Uterus (tissue), 4 donors: ENCODE measurements at places on chromosomes 5 and 9. TPM values are rescaled to one million over a fixed set of nuclear protein-coding genes. Genes with fewer than 3 reads are reported as not detected.

IFNA13 gene
- not detected for total RNA-seq

GHR gene
- 1.8 TPM for total RNA-seq

DMAC1 gene
- 4.4 TPM for total RNA-seq

OMD gene
- total RNA-seq = 13.2 TPM

HCN1 gene
- total RNA-seq = not detected

FOXD4L3 gene
- not detected for total RNA-seq

ATOSB gene
- 14.8 TPM for total RNA-seq

LHX3 gene
- not detected for total RNA-seq

INSL6 gene
- 0.48 TPM for total RNA-seq

PCDHB3 gene
- total RNA-seq = 6.9 TPM

DNA sequence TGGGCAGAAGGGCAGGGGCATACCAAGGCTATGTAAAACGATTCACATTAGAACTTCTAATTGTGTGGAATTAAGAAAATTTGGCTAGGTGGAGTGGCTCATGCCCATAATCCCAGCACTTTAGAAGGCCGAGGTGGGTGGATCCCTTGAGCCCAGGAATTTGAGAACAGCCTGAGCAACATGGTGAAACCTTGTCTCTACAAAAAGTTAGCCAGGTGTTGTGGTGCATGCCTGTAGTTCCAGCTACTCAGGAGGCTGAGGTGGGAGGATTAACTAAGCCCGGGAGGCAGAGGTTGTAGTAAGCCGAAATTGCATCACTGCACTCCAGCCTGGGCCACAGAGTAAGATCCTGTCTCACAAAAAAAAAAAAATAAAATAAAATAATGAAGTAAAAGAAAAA lies 65.2 kb downstream of the LIX1 start:
- no peak for DNase-seq

GRCh38 chr5:127858116-127858784 lies 155.1 kb downstream of the CCDC192 start:
- DNase-seq = no peak

DNA sequence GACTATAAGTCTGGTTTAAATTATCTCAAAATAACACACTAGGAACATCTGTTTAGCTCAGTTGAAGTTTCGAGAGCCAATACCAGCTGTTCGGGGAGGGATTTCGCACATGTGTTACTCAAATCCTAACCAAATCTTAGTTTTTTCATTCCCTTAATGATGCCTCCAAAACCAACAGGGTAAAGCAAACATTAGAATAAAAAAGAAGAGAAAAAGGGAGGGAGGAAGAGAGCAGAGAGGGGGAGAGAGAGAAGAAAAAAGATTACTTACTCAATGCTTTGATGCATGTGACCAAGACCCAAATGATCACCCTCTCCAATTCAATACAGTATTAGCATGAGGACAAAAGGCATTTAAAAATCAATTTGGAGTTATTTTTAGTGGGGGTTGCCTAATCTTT lies 86.0 kb upstream of the NR5A1 start:
- DNase-seq = no peak

GRCh38 chr9:89810431-89810830 lies 205.6 kb downstream of the GADD45G start:
- DNase-seq = no peak

GRCh38 chr5:112608975-112609374 lies 128.7 kb upstream of the APC start:
- DNase-seq = no peak

DNA sequence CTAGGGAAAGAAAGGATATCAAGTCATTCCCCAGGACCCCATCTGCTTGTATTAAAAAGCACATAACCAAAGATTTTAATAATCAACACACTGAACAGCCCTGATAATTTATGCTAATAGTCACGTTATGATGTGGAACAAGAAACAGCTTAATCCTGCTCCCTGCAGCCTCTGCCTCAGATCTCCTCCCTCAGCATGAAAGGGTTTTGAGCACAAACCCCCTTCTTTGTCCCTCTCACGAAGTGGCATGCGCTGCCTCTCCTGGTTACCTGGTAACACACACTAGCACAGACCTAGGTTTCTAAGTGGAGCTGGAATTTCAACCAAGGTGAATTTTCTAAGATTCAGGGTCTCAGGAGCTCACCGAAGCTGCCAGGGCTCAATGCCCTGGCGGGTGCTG lies 5.1 kb downstream of the IGFBPL1 start:
- DNase-seq = no peak

DNA sequence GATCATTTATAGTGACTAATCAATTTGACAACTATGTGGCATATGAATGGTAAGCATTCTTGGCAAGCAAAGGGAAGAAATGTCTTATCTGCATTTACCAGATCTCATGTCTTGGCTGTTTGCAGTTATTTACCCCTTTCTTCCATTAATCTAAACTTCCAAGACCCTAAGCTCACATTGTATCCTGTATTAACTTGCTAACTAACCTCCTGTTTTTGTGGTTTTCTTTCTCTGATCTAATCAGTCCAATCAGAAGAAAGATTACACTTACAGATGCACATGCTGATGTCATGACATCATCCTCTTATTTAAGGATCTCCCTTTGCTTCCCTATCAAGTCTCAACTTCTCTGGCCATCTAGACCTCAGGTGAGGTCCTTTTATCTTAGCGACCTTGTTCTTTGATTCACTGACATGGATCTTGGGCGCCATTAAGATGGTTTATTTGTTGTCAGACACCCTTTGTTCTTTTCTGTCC lies 95.5 kb downstream of the F2RL2 start:
- DNase-seq = no peak

DNA sequence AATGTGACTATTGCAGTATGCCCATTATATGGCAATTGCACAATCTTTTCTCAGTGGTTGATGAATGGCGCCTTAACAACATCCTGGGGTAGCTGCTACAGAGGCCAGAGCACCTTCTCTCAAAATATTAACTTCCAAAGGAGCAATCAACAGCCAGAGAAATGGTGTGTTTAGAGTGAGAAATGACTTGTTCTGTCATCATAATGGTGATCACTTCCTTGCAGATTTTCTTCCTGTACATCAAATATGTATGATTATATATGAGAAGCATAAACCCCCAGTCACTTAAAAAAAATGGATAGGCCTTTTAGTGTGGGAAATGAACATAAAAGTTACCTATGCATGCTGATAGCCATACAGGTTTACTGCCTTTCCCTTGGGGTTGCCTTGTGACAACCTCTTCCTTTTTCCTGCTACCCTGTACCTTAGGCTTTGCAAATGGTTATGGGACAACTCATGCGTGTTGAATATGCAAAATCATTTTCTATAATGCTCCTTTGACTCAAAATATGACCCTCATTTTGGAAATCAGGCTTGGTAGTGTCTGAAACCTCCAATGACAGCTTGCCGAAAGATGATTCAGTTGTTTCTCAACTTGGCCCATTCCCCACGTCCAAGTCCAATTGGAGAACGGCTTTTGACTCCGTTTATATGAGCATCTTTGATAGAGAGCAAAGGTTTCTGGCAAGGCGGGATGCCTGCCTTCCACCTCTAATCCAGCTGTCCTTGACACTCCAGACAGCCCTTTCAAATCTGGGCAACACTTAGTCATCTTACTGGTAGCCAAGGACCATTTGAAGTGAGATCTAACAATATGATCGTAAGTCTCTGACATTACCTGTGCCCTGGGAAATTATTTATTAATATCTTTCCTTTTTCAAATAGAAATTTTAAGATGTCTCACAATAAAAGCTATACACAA lies 69.3 kb downstream of the SLC1A1 start:
- DNase-seq = no peak

- DNase-seq = no peak
Measured at GRCh38 chr5:123879071-123879470, 367.1 kb downstream of the CSNK1G3 start.

DNA sequence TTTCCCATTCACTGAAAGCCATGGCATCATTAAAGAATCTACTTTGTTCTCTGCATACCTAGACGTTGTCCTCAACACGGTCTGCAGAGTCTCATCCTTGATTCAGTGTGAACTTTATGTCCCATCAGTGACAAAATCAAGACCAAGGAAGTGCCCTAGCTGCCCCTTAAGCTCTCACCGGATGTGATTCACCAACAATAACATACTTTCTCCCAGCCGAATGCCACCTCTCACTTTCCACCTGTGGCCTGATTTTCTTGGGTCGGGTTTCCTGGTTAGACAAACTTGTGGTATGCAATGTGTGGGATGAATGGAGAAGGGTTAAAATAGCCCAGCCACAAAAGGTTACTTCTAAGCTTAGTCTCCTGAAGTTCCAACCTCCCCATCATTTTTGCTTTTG lies 145.3 kb upstream of the PAPPA start:
- no peak for DNase-seq

DNA sequence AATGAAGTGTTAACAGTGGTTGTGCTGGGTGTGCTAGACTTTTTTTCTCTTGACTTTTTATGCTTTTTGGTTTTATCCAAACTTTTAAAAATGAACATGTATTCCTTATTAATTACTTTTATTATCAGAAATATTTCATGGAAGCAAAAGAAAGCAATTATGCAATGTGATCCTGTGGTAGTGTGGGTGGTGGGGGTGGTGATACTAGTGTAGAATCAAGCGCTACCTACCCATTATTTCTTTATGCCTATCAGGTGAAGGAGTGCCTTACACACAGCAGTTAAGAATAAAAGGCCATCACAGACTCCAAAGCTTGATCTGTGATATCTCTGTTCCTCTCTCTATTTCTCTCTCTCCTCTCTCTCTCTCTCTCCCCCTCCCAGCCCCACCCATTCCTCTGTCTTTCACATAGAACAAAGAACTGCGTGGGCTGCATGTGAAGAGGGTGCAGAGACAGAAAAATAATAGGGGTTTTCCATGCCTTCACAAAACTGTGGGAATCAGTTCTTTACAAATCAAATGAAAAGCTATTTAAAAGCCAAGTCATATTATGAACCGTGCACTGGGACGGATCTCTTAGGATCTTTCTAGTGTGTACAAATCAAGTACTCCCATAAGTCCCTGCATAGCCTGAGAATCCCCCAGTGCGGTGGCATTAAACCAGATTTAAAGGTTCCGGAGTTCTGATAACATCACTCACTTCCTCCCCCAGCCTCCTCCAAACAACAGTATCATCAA lies 351.2 kb downstream of the RAB3C start:
- DNase-seq = no peak

DNA sequence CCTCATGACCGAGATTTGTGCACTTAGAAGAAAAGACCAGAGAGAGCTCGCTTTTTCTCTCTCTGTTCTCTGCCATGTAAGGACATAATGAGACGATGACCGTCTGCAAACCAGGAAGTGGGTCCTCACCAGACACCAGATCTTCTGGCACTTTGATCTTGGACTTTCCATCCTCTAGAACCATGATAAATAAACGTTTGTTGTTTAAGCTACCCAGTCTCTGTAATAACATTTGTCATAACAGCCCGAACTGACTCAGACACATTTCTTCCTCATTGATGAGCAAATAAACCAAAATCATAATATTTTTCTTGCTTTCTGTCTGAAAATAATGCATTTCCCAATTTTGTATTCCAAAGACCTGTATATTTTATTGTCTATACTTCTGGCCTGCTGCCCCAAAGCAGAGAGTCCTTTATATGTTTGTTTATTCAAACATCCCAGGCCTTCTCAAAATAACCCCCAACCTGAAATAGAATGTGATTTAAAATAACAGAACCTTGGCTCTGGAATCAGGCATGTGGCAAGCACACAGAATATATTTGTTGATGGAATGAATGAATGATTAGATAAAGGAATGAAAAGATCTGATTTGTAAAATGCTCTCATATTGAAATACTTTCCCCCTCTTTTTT lies 396.5 kb downstream of the ADGRV1 start:
- DNase-seq = no peak

DNA sequence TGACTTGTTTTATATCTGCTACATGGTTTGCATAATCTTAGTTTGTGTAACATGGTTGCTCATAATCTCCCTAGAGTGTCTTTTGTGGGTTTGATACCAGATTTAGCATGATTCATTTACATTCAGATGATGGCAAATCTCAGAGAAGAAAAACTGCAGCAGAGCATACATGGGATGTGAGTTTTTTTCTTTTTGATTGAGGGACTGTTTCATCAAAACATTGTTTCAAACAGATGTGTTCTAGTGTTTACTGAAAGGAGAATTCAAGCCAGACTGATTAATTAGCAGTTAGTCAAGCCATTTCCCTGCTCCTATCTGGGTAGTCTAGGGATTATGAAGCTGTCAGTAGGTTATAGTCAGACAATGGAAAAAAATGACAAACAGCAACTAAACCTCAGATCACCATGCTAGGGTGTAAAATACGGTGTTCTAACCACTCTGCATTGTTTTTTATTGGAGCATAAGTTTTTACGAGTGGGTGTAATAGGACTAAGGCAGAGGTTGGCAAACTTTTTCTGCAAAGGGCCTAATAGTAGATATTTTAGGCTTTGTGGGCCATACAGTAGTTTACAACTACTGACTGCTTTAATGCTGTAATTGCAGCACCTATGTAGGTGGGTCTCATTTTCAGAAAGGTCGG lies 10.5 kb upstream of the GDNF start:
- no peak for DNase-seq

GRCh38 chr5:45414620-45415573 lies 281.3 kb downstream of the HCN1 start:
- DNase-seq = no peak

DNA sequence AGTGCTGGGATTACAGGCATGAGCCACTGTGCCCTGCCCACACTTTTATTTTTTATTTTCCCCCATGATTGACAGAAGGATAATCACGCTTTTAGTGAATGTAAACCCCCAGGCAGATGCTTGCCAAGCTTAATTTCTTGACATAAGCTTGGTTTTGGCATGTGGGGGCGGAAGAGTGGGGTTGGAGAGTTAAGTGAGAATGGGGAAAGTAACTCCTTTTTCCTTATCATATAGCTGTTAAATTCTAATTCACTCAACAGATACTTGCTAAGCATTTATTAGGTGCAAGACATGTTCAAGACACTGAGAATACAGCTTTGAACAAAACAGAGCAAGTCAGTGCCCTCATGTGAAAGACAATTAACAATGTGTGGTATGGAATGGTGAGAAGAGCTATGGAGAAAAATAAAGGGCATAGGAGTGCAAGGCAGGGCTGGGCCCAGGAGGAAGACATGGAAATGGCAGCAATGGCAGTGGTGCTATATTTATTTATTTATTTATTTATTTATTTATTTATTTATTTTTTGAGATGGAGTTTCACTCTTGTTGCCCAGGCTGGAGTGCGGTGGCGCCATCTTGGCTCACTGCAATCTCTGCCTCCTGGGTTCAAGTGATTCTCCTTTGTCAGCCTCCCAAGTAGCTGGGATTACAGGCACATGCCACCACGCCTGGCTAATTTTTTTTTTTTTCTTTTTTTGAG lies 2.2 kb downstream of the SLC26A2 start:
- no peak for DNase-seq

GRCh38 chr5:155082401-155082800 lies 68.8 kb downstream of the KIF4B start:
- no peak for DNase-seq

DNA sequence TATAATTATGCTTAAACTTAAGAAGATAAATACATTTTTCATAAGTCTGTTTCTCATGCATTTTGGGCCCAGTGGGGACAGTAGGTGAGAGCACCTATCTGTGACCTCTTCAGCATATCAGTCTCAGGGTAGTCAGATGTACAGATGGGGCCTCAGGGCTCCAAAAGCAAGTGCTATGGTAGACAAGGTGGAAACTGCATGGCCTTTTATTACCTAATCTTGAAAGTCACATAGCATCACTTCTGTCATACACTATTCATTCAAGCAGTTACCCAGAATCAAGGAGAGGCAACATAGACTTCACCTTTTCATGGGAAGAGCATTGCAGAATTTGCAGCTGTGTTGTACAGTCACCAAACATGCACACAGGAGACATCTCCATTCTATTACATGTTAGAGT lies 94.8 kb downstream of the SV2C start:
- no peak for DNase-seq
